ENCODE measurements at places on chromosomes 16 and 17.

DNA sequence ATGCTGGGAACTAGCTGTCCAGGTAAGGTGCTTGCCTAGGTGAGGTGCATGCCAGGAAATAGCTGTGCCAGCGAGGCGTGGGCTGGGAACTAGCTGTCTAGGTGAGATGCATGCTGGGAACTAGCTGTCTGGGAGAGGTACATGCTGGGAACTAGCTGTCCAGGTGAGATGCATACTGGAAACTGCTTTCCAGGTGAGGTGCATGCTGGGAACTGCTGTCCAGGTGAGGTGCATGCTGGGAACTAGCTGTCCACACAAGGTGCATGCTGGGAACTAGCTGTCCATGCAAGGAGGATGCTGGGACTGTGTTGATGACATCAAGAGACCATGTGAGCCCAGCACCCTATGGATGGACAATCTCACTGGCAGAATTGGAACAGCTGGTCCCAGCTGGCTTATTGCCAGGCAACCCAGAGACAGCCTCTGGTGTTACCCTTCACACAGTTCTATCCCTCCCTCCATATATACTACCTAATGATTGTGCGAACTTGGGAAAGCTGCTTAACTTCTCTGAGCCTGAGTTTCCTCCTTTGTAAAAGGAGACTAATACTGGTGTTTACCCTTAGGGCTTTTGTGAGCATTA, 479.9 kb upstream of the RBFOX1 start:
- DNase-seq: no peak

DNA sequence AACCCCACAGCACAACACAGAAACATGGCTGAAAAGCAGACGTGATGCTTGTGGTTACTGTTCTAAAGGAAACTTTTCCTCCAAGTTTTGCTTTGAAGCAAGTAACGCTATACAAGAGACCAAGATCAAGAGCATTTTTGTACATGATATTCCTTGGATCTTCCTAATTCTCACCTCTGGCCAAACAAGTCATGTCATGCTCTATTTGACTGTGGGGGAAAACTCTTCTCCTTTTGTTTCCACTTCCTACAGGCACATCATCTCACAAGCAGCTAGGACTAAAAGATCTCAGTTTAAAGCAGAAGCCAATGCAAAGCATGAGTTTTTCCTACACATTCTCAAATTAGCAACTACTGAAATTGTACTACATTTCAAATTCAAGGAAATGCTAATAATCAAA, 50.7 kb downstream of the CFDP1 start:
- DNase-seq: no peak

GRCh38 chr16:23670137-23670776, 8.4 kb upstream of the PLK1 start:
- peak; percentile 78 for DNase-seq

- no peak for DNase-seq
Measured at GRCh38 chr16:67151431-67152097, 766 bp upstream of the B3GNT9 start.

GRCh38 chr16:3949946-3950342, 69.4 kb upstream of the CREBBP start:
- no peak for DNase-seq

Data from GM10248 (cell line).